Stimulated activated naive CD8-positive, alpha-beta T cell treated with anti-CD3 and anti-CD28 coated beads, Interleukin-15, amount 100 ng/mL, for 72 hours (primary cell): ENCODE measurements at places on chromosomes 16 and 17.

DNA sequence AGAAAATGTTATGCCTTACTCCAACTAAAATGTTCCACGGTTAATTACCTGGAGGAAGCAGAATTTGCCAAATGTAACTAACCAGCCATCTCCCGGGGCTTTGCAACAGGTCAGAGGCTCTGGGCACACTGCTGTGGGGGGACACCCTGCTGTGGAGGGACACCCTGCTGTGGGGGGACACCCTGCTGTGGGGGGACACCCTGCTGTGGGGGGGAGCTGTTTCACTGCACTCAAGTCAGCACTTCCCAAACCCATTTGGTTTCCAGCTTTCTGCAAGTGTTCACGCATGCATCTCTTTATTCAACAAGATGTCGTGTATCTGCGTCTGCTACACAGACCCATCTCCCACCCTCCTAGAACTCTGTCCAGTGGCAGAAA lies 239.5 kb downstream of the C16orf95 start:
- DNase-seq: no peak

DNA sequence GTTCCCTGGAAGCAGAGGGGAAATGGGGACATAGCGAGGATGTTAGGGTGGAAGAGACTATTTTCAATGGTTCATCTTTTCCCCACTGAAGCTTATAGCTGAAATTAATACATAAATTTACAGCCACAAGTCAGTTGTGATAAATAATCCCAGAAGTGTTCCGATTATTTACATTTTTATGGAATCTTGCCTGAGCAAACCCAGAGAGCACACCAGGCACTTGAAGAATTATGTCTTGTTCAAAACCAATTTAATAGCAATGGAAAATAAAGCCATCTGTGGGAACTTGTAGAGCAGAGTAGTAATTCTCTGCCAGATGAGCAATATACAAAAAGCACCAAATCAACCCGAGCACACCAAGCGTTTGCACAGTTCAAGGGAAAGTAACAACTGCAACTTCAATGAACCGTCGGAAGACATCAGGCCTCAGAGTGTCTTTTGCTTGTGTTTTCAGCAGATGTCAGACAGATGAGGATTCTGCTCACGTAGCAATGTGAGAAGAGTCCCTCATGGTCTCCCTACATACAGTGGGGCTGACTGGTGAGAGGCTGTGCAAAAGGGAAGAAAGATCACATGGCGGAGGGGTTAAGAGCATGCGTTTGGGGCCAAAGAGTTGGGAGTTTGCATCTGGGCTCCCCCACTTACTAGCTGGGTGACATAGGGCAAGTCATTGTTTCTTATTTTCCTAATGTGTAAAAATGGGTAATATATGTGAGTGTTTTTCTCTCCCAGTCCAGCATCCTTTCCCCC lies 148.7 kb upstream of the HS3ST2 start:
- DNase-seq: no peak

- no peak for DNase-seq
Observed at GRCh38 chr17:64615028-64615677, 47.0 kb downstream of the SMURF2 start.

DNA sequence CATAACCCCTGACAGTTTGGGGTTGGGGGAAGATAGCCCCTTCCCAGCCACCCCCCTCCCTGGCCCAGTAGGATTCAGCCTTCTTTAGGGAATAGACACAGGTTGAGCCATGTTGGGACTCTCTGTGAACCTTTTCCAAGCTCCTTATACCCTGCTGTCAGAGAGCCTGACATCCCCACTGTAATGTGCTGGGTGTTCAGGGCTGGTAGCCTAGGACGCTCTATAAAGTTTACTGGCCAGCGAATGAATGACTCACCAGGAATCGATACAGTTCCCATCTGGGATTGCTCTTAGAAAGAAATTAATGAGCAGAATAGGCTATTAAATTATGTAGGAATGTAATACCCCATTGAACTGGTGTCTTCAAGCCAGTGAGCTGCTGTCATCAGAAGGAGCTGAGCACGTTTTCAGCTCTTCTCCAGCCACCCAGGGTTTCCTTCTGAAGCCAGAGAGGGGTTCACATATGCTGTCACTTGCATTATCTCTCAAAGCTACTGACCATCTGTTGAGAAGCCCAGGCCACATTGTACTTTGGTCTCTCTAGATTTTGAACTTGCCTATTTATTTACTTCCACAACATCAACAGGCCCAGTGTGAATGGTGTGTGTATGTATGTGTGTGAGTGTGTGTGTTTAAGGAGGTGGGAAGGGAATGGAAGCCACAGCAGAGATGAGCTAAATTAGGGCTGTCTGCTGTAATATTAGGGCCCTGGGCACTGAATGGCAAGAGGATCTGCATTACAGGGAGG lies 64.9 kb downstream of the SPACA3 start:
- no peak for DNase-seq
